ENCODE measurements at places on chromosomes 6 and 20. TPM values are rescaled to one million over a fixed set of nuclear protein-coding genes. Genes with fewer than 3 reads are reported as not detected.

The UNC5CL gene
- polyA plus RNA-seq: 0.24 TPM

The MCHR2 gene
- not detected for polyA plus RNA-seq

The GSTA3 gene
- not detected for polyA plus RNA-seq

The OR10C1 gene
- not detected for polyA plus RNA-seq

Data from naive thymus-derived CD4-positive, alpha-beta T cell (primary cell).